ENCODE measurements at places on chromosomes 16 and 17. TPM values are rescaled to one million over a fixed set of nuclear protein-coding genes. Genes with fewer than 3 reads are reported as not detected.

The CDRT15L2 gene
- total RNA-seq = not detected

DNA sequence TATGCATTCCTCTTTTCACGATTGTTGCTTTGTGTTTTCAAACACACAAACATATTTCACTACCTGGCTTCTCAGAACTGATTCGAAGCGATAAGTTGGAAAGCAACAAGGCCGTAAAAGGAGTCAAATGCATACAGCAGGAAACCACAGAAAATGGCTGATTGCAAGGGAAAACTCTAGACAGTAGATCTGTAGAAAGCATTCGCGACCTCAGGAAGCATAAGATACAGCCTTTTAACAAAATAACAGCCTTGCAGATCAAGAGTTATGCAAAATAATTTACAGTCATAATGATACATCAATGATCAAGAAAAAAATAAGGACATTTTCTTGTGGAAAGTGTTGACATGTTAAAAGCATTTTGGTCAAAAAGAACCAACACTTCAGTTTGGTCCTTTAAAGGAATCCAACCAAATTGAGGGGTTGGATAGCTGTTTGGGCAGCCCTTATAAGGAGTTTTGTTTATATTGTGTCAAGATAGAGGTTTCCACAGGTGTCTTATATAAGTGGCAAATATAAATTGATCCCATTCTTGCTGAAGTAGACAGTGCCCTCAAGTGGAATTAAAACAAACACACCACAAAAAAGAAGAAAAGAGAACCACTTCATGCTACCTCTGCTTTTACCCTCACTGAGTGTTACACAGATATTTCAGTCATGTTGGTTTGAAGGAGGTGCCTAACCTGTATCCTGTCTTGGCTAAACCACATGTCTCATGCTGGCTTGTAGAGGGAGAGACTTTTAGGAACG lies 5.5 kb downstream of the CYLD start:
- no peak for DNase-seq

GRCh38 chr16:79190542-79190941 lies 410.0 kb downstream of the MAF start:
- no peak for DNase-seq

The TBX4 gene
- not detected for total RNA-seq

The CACNA1H gene
- total RNA-seq = 244 TPM

The CA7 gene
- total RNA-seq = not detected

The HOXB8 gene
- total RNA-seq = not detected

- DNase-seq = no peak
Observed at GRCh38 chr16:85037050-85037410, 9.4 kb downstream of the KIAA0513 start.

DNA sequence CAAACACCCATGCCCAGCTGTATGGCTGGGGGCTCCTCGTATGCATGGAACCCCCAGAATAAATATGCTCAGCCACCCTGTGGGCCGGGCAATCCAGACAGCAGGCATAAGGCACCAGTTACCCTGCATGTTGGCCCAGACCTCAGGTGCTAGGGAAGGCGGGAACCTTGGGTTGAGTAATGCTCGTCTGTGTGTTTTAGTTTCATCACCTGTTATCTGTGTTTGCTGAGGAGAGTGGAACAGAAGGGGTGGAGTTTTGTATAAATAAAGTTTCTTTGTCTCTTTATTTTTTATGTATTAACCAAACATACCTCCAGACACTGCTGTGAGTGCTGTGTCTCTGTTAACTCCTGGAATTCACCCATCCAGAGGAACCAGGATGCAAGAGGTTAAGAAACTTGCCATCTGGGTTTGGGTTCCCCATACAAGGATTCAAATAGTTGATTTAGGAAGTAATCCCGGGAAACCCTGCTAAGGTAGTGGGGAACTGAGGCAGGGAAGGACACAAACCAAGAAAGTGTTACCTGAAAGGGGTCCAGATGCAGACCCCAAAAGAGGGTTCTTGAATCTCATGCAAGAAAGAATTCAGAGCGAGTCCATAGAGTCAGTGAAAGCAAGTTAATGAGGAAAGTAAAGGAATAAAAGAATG lies 37.4 kb upstream of the IL21R start:
- DNase-seq = no peak

DNA sequence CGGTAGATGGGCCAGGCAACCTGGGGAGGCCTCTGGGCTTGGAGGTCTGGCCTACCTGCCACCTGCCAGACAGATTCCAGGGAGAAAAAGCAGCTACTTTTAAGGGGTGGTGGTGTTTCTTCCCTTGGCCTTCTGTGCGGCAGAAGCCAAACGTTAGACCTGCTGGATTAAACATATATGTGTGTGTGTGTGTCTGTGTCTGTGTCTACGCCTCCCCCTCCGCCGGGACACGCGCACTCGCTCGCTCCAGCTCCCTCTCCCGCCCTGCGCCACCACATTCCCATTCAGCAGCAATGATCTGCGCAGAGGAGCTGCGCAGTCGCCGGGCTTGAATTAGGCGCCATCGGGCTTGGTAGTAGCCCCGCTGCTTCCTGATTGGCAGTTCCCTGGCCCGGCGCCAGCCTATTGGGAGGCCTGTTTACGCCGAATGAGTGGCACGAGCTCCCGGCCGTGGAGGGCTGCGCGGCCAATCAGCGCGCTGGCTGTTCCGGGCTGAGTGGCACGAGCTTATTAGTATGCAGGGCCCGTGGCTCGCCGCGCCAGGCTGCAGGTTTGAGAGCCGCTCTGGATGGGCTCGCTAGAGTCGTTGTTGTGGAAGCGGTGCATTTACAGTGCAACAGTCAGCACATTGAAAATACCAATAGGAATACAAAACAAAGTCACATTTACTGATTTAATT lies at the start of gene BAHCC1:
Gene BAHCC1, plus strand, starts transcription at position 537 of the 679 bp plus-strand sequence. CDS start 4,283 bp downstream, outside the sequence.
- peak; percentile 100 for DNase-seq

The ARHGDIG gene
- 1.7 TPM for total RNA-seq

DNA sequence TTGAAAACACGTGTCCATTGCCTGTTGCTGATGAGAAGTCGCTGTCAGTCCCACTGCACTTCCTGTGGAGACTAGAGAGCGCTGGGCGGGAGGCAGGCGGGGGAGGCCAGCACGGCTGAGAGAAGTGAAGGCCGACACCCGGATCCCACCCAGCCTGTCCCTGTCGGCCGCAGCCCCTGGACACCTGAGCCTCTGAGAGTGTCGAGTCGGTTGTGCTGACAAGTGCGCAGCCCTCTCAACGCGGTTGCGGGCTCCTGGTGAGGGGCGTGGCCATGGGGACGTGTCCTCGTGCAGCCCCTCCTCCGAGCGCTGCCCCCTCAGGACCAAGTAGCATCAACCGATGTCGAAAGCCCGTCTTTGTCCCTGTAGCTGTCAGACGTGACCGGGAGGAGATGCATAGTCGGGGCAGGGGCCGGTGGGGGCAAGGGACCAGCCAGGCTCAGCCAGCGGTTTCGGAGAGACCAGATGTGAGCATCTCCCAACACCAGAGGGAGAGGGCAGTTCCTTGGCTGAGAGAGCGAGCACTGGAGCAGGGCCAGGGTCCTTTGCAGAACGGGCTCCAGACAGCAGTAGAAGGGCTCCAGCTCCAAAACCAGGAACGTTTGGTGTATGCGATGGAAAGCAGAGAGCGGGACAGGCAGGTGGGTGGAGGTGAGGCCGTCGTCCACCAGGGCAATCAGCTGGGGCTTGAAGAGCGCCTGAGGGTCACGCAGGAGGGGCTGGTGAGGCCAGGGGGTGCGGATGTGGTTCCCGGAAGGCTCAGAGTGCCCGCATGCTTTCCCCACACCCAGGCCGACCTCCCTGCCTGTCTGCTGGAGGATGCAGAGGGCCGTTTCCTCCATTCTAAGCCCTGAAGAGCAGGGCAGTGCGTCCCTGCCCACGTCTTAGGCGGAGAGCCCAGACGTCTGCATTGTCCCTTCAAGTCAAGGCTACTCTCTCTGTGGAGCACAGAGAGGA lies 43.3 kb upstream of the CHMP6 start:
- no peak for DNase-seq

The AOC2 gene
- 0.66 TPM for total RNA-seq

The NFE2L1 gene
- total RNA-seq = 257 TPM

DNA sequence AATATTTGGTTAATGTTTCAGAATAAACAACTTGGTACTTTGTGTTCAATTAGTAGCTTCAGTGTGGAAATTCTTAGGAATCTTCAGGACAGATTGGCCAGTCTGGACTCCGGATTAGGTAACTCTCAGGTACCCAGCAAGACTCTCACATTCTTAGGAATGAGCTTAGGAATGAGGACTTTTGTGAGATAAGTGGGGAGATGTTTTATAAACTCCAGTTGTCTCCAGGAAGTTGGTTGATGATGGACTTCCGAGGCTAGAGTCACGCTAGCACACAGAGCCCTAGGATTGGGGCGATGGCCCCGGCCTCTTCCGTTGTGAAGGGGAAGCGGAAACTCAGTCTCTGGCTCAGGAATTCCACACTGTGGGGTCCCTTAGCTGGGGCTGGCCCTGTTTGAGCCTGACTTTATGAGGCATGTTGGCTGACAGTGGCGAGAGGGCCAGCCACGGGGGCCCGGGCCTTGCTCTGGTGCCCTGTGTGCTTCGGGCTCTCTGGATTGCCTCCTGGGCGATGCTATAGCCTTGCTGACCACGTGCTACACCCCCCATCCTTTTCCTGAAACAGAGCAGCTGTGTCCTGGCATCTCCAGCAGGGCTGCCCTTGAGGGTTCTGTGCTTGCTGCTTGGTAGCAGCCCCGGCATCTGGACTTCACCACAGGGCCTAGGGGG lies 32.4 kb downstream of the RAB11FIP3 start:
- no peak for DNase-seq

- DNase-seq = peak; percentile 96
Observed at GRCh38 chr16:53090591-53091411, 36.0 kb downstream of the CHD9 start.

DNA sequence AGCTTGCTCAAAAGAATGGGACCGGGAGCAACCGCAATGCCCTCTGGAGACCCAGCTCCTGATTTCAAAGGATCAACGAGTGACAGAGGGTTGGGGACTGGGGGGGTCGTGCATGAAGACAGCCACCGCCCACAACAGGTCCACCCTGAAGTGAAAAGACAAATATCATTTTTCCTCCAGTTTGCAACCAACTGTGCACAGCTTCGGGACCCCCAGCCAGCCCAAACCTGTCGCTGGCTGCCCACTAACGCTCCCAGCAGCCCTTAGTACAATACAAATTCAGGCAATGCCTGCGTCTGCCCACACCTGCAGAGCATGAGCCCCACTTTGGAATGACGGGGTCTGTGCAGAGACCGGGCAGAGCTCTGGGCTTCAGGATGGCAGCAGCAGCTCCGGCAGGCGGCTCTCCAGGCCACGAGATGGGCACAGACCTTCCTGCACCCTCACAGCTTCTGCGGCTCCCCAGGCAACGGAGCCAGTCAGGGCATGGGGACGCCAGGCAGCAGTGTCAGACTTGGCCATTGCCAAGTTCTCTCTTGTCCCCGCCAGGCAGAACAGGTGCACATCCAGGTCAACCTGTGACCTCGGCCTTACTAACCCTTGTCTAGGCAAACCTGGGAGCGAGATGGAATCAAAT lies 60.1 kb downstream of the TBC1D16 start:
- DNase-seq = no peak

- DNase-seq = no peak
Observed at GRCh38 chr17:40873801-40874200, 6.8 kb upstream of the KRT12 start.

The COX10 gene
- 22.9 TPM for total RNA-seq

GRCh38 chr17:78357177-78357586 lies 2.7 kb downstream of the SOCS3 start:
- no peak for DNase-seq

GRCh38 chr17:17724307-17725010 lies 43.2 kb downstream of the RAI1 start:
- DNase-seq = no peak

The OTOP3 gene
- total RNA-seq = not detected

The LRRC37A2 gene
- 11.2 TPM for total RNA-seq

The CPNE7 gene
- total RNA-seq = not detected

The SLC6A2 gene
- 0.33 TPM for total RNA-seq

GRCh38 chr16:58375386-58375785 lies 16.9 kb upstream of the GINS3 start:
- DNase-seq = no peak

The CORO6 gene
- 46.2 TPM for total RNA-seq

DNA sequence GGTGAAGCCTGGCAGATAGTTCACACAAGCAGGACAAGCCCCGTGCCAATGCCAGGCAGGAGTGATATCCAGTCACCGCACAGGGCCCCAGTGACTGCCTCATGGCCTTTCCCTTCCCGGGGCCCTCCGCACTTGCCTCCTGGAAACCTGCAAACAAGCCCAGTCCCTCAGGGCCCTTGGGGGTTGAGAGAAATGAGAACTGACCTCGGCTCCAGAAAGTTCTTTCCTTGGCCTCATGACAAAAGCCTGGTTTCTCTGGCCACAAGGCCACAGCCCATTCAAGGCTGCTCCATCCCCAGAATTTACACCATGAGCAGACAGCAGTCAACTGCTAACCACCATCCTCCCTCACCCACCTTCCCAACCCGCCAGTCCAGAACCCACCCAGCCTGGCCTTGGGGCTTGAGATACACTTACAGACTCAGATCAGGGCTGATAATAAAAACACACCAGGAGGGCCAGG lies 77.6 kb downstream of the CCDC182 start:
- DNase-seq = no peak

The SAMD14 gene
- 1.7 TPM for total RNA-seq

- DNase-seq = no peak
Observed at GRCh38 chr17:46890638-46891037, 32.3 kb upstream of the GOSR2 start.

DNA sequence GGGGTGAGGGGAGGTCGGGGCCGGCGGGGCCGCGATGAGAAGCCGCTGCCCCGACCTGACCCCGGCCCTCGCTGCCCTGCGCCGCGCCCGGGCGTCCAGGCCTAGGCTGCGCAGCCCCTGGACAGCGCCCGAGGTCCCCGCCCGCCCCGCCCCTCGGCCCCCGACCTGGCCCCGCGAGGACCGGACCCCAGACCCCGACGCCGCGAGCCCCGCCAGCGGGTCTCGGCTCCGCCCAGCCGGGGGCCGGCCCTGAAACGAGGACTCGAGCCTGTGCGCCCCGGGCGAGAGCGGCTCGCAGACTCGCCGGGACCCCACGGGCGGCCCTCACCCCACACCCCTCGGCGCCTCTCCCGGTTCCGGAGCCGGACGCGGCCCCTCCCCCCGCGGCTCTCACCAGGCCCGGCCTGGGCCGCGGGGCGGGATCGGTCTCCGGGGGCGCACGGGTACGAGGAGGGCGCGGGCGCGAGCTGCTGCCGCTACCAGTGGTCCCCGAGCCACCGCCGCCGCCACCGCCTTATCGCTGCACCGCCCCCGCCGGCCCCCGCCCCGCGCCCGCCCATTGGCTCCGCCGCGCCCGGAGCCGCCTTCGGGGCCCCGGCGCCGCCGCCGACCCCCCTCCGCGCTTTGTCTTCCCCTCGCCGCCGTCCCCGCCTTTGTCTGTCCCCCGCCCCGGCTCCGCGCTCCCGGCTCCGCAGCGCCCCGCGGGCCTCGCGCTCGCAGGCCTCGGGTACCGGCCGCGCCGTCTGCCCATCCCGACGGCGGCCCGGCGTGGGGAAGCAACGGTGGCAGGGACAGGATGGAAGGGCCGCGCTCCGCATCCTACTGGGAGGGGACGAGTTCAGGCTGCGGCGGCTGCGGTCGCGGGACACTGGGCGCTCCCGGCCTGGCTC lies at the start of gene LIMD2:
Gene LIMD2, minus strand, starts transcription at position 488 of the 890 bp plus-strand sequence. CDS start 827 bp downstream, outside the sequence.
- no peak for DNase-seq
